KBM-7 (cell line): ENCODE measurements at places on chromosomes 16 and 17.
A peak's percentile ranks its signal among the peaks of the same experiment; 100 is the strongest.

GRCh38 chr17:63082273-63082861 is 116.3 kb downstream of the TANC2 start:
- peak; percentile 58 for DNase-seq

DNA sequence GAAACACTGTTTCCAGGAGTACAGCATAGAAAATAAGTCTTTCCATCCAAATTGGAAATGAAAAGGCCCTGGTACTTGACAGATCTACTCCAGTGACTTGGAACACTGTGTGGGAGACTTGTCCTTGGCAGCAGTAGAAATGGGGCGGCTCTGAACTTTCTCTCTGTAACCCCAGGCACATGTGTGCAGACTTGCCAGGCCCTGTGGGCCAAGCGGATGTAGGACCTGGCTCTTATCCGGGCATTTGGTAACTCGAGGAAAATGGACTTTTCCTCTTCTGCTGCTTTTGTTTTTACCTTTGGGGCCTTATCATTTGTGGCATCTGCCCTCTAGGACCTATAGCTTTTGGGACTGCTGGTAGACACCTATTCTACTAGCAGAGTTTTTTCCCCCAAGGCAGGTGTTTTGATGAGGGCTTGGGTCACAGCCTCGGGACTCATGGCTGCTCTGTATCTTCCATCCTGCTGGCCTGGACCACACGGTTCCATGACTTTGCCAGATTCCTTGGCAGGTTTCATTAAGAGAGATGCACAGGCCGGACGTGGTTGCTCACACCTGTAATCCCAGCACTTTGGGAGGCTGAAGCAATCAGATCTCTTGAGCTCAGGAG is 43.5 kb downstream of the SMPD3 start:
- no peak for DNase-seq

- no peak for DNase-seq
Measured at GRCh38 chr16:22421136-22421535, 46.7 kb upstream of the CDR2 start.

- DNase-seq, result peak; percentile 78
Measured at GRCh38 chr17:32609085-32609484, 122.3 kb downstream of the CDK5R1 start.

- no peak for DNase-seq
Measured at GRCh38 chr17:71821511-71821910, 299.3 kb upstream of the SOX9 start.

DNA sequence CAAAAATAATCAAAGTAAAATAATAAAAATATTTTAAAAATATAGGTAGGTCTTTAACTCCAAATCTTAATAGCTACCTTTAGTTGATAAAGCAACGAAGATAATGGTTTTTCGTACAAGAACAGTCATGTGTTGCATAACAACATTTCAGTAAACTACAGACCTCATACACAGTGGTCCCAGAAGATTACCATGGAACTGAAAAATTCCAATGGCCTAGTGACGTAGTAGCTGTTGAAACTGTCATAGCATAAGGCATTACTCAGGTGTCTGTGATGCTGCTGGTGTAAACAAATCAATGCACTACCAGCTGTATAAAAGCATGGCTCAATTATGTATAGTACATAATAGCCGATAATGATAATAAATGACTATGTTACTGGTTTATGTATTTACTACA is 43.9 kb downstream of the CREBBP start:
- DNase-seq, result no peak

DNA sequence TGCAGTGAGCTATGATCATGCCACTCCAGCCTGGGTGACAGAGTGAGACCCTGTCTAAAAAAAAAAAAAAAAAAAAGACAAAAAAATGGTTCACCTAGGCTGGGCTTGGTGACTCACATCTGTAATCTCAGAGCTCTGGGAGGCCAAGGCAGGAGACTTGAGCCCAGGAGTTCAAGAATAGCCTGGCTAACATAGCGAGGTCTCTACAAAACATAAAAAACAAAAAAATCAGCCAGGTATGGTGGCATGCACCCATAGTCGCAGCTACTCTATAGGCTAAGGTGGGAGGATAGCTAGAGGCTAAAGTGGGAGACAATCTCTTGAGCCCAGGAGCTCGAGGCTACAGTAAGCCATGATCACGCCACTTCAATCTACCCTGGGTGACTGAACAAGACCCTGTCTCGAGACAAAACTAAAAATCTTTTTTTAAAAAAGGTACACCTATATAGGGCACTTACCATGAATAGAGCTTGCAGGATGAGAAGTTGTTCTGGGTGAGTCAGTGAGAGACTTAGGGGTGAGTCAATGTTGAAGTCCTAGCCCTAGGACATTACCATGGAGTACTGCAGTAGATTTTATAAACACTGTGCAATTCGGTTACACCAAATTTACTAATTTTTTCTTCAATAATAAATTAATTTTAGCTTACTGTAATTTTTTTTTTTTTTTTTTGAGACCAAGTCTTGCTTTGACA is 19.0 kb downstream of the USP32 start:
- DNase-seq, result no peak

GRCh38 chr16:85528528-85529387 is 84.4 kb upstream of the GSE1 start:
- DNase-seq, result no peak

DNA sequence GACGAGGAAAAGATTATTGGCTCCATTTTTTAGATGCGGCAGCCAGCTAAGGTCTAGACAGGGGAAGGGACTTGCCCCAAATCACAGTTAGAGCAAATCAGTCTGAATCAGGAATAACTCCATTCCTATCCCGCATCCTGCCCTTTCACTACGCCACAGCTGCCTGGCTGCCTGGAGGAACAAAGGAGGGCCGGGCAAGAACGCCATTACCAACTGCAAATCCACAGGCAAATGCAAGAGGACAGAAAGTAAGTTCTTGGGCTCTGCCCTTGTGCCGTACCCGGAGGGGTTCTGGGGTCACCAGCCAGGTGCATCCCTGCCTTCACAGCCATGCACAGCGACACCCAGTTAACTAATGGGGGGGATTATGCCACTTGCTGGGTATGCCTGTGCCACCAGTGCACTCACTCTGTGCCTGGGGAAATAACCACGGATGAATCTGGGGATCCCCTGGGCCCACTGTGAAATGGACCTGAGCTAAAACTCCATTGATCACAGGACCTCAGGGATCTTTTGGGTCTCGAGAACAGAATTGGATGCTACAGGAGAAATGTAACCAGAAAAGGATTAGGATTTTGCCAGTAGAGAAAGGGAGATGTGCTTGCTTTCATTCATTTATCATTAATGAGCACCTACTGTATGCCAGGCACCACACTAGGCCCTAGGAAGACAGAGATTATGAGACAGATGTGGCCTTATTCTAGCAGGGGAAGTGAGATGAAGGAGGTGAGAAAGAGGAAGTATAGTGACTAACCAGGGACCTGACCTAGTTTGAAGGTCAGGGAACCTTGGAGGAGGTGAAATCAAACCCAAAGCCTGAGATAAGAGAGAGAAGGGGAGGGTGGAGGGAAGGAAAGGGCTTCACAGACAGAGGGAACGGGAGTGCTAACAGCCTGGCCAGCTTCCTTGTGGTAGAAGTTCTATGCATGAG is 17.7 kb downstream of the BCL7C start:
- peak; percentile 84 for DNase-seq

GRCh38 chr16:71700831-71701230 is 23.7 kb downstream of the PHLPP2 start:
- no peak for DNase-seq

DNA sequence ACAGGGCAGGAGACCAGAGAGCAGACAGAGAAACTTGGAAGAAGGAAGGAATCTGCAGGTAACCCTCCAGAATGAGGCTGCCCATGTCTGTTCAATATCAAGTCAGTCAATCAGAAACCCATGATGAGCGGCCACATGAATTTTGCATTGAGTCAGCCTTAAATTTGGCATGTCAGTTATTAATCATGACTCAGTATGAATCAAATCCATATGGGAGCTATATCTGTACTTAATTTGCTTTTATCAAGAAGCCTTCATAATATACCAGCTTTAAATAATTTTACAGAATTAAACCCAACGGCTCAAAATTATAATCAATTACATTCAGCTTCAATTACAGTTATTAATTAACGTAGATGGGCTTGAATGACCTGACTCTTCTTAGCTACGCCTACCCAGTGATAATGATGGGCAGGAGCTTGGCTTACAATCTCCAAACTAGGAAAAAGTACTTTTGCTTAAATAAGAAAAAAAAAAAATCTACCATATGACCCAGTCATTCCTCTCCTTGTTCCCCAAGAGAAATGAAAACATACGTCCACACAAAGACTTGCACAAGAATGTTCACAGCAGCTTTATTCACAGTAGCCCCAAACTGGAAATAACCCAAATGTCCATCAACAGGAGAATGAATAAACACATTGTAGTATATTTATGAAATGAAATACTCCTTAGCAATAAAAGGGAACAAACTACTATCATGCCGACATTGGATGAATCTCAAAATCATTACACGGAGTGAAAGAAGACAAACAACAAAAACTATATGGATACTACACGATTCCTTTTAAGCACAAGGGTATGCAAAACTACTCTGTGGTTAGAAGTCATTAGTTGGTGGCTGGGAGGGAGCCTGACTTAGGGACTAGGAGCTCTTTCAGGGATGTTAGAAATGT is 48.6 kb downstream of the SLC39A11 start:
- no peak for DNase-seq

DNA sequence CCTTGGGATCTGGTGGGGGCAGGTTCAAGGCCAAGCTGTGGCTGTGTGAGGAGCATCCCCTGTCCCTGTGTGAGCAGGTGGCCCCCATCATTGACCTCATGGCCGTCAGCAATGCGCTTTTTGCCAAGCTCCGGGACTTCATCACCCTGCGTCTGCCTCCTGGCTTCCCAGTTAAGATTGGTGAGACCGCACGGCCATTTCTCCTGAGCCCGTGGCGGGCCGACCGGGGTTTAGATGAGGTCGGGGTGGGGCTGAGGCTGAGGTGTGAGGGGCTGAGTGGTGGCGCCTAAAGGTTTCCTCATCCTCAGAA is 10.7 kb downstream of the CORO6 start:
- DNase-seq, result no peak

DNA sequence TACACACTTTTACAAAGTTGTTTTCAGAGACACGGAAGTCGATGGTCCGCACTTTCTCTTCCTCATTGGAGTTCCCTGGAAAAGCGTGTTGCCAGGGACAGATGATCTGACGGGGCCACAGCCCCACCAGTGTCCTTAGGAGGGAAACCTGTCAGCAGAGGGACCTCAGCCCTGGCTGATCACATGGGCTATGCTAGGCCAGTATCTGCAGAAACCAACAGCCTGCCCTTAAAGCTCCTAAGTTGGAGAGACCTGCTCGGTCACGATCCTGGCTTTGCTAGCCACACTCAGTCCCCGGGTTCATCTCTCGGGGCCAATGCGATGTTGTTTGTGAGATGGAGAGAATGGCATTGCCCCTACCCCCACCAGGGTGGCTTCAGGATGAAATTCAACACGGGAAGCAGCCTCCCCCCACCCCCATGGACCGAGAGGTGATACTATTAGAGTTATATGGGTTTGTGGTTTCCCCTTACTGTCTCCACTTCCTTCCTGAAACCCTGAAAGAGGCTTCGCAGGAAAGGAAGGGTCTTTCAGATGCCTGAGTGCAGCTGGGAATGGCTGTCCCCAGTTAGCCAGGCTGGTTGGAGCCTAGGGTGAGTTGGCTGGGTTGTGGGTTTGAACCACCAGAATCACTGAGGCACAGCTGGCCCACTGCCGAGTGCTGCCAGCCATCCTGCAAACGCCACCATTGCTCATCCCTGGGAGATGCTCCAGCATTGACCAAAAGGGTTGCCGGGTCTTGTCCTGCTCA is 16.6 kb downstream of the RMI2 start:
- peak; percentile 84 for DNase-seq

GRCh38 chr17:71948703-71949422 is 172.0 kb upstream of the SOX9 start:
- DNase-seq, result no peak

GRCh38 chr17:65515959-65516948 is 45.2 kb downstream of the AXIN2 start:
- DNase-seq, result no peak

DNA sequence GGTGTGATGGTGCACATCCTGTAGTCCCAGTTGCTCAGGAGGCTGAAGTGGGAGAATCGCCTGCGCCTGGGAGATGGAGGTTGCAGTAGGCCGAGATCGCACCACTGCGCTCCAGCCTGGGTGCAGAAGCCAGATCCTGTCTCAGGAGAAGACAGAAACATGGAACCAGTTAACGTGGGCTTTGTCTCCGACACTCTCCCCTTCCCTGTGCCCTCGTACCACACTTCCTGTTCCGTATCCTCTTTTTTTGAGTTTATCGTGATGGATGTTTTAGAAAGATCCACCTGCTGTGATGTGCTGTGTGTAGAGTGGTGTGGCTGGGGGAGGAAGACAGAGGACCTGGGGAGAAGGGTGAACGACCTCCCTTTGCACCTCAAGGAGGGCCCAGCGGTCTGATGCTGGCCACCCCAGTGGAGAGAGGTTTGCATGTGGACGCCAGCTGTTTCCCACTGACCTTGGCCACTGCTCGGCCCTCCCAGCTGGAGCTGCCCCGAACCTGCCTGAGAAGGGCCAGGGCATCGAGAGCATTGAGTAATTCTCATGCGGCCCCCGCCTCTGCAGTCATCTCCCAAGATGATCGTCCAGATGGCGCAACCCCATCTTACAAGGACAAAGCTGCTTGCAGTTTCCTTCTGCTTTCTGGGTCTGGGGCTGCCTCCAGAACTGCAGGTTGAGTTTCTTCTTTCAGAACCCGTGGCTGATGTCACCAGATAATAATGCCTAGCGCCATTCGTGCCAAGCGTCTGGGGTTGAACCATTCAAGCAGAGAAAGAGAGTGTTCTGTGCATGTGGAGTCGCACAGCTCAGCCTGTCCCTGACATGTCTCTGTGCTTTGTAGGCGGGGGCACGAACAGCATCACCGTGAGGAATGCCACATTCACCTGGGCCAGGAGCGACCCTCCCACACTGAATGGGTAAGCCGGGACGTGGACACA is 126.3 kb downstream of the ABCC1 start:
- peak; percentile 97 for DNase-seq

GRCh38 chr17:57516290-57517230 is 228.5 kb downstream of the CCDC182 start:
- no peak for DNase-seq

GRCh38 chr16:81550432-81550808 is 105.8 kb downstream of the CMIP start:
- DNase-seq, result no peak

GRCh38 chr17:62862251-62862650 is 54.1 kb upstream of the MARCHF10 start:
- DNase-seq, result no peak

DNA sequence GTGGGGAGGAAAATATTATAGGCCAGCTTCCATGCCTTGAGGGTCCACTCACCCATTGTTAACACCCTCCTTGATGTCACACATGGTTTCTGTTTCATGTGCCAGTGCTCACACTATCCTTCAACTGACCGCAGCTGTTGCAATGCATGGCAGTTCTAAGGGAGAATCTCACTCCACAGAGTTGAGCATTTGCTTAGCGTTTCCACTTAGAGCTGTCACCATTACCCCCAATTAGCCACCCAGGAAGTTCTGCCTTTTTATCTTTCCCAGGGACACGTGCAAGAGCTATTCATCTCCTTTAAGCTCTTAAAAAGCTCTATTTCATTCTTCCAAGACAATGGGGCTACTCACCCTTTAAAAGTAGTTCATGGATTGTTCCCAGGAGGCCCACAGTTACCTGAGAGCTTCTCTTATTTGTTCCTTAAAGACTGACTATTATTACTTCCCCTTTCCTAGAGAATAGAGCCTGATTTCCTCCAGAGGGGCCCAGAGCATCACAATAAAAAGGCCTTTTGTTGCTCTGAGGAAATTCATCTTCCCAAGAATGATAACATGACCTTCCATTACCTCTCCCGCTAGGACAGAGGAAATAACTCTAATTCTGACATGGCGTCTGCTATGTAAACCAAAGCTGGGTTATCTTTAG is 126.8 kb downstream of the CACNG3 start:
- no peak for DNase-seq

- no peak for DNase-seq
Measured at GRCh38 chr17:2090210-2090641, 35.3 kb downstream of the HIC1 start.
